ENCODE measurements at places on chromosomes 16 and 17. TPM values are rescaled to one million over a fixed set of nuclear protein-coding genes. Genes with fewer than 3 reads are reported as not detected.

The ABCA6 gene
- total RNA-seq, result 24.3 TPM

The ATPAF2 gene
- 38.9 TPM for total RNA-seq

The SLFN12 gene
- total RNA-seq, result 12.5 TPM

The CACNG1 gene
- not detected for total RNA-seq

The SLC38A8 gene
- not detected for total RNA-seq
